Natural killer cell (primary cell): ENCODE measurements at places on chromosomes 7 and 10. TPM values are rescaled to one million over a fixed set of nuclear protein-coding genes. Genes with fewer than 3 reads are reported as not detected.

DNA sequence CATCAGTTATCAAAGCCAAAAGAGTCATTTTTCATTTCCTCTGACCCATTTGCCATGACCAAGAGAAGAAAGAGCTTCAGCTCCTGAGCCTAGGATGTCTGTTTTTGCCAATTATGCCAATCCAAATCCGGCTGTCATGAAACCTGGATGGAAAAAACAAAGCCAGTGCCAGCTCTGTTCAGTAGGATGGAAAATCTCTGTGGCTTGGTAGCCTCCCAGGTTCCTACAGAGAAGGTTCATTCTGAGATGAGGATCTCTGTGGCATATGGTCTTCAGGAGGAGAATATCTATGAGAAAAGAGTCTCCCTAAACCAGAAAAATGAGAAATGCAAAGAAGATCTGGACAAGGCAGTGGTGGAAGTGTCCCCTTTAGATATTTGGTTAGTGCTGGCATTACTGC, 475.4 kb downstream of the CNTNAP2 start:
- no peak for DNase-seq
- H3K4me3 ChIP-seq, result no peak overlapping the region
- H3K4me1 ChIP-seq, result no peaks in the 10 kb centered on the region
- H3K27ac ChIP-seq, result no peak overlapping the region
- no peaks in the 10 kb centered on the region for H3K36me3 ChIP-seq

The KIF20B gene
- total RNA-seq, result 17.3 TPM

- H3K27ac ChIP-seq, result no peak overlapping the region
- no peak overlapping the region for H3K4me3 ChIP-seq
- no peak for DNase-seq
- no peaks in the 10 kb centered on the region for H3K27me3 ChIP-seq
These were observed 107.0 kb downstream of the NRP1 start for GRCh38 chr10:33227489-33227888.

The PRKRIP1 gene
- total RNA-seq, result 38.2 TPM

DNA sequence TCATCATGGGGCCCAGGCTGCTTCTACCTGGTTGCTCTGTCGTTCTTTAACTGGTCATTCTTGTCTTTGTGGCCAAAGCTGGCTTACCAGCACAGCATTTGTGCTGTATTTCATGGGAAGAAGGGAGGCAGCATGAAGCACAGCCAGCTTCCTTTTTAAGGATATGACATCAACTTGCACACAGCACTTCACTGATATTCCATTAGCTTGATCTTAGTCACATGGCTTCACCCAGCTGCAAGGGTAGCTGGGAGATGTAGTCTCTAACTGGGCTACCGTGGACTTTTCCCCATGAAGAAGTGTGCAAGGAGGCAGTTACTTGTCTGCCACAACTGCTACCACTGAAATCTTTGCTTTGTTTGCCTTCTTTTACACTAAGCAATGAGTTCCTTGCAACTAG, 525.2 kb downstream of the LRMDA start:
- H3K4me1 ChIP-seq, result no peaks in the 10 kb centered on the region
- no peaks in the 10 kb centered on the region for H3K36me3 ChIP-seq
- H3K27ac ChIP-seq, result no peak overlapping the region
- no peak overlapping the region for H3K4me3 ChIP-seq
- no peaks in the 10 kb centered on the region for H3K27me3 ChIP-seq

DNA sequence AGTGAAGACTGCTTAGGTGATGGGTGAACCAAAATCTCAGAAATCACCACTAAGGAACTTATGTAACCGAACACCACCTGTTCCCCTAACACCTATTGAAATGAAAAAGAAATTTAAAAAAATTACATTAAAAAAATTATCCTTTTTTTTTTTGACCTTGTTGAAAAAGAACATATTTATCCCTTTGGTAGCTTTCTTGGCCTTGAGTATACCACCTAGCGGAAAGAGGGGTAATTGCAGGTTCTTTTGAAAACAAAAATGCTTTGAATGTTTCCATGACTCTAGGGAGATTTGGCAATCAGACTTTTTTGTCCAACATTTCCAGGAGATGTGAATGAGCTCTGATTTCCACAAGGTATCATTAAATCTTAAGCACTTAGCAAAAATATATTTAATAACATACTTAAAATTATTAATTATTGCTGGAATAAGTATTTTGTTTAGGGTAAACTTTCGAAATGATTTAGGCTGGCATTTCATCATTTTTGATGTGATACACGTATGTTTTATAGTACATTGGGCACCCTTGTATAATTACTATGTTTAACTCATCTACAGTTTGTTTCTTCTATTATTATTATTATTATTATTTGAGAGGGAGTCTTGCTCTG, 47.0 kb upstream of the ELMO1 start:
- no peaks in the 10 kb centered on the region for H3K36me3 ChIP-seq
- H3K4me3 ChIP-seq, result no peak overlapping the region
- no peaks in the 10 kb centered on the region for H3K27me3 ChIP-seq
- no peak overlapping the region for H3K27ac ChIP-seq
- H3K4me1 ChIP-seq, result no peaks in the 10 kb centered on the region

The CACNB2 gene
- not detected for total RNA-seq

DNA sequence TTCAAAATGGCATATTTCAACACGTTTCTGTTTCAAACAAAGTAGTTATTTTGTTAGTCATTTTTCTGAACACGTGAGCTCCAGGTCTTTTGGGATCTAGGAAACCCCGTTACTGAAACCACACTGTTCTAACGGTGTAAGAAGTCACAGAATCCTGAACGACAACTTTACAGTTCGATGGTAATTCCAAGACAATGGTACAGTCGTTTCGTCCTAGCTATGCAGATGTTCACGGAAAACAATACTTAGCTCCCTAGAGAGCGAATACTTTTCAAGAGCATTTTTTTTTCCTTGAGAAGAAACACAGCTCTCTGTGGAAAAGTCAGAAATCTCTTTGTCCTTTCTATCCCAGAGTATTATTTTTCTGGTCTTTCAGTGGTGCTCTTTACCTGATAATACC, 254.1 kb downstream of the ADARB2 start:
- no peak overlapping the region for H3K4me3 ChIP-seq
- H3K36me3 ChIP-seq, result no peaks in the 10 kb centered on the region
- H3K4me1 ChIP-seq, result no peaks in the 10 kb centered on the region
- no peak for DNase-seq
- no peak overlapping the region for H3K27ac ChIP-seq
